ENCODE measurements at places on chromosomes 12 and 14.

DNA sequence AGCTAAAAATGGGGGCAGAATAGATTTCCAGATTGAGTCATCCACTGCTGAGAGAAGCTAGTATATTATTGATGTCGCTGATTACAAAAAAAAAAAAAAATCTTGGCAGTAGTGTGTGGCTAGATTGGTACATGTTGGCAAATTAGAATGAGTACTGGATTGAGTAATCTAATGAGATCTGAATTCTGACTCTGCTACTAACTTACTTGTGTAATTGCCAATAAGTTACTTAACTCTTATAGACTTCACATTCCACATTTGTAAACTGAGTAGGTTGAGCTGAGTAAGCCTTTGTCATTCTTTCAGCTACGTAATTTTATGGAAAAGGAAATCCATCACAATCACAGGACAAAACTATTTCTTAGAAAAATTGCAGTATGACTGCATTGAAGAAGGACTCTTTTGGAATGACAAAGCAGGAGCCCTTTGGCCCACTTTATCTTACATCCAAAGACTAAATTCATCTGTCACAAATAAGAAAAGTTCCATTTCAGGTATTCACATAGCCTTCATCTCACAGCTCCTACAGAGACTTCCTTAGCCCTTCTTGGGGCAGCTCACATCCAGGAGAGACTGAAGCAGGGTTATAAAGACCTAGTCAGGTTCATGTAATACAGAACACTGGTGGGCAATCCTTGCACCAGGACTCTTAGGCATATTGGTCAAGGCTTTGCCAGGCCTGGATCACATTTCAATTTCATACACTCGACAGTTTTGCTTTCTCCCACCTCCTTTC, 197.3 kb upstream of the CPNE8 start:
- no peak for DNase-seq

DNA sequence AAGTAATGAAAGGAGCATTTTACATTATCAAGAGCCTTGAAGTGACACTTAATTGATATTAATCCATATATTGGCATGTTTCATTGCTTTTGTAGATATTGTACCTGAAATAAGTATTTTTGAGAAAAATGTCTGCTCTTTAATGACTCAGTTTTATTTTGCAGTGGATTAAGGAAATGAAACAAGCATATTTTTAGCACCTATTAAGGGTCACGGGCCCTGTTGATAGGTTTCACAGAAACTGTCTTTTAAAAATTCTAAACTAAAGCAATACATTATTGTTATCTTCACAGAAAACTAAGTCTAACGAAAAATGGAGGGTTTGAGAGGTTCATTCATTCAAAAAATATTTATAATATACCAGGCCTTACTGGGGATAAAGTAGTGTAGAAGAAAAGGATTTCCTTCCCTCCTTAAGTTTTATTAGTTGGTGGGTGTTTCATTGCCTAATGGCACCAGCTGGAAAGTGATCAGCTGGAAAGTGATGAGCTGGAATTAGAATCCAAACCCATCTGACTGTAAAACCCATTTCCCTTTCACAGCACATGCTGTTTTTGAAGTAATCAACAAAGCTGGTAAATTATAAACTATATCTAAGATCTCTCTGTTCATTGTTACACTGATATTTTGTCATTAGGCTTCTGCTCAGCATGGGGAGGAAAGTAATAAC, 54.2 kb downstream of the PTPRQ start:
- DNase-seq: no peak

DNA sequence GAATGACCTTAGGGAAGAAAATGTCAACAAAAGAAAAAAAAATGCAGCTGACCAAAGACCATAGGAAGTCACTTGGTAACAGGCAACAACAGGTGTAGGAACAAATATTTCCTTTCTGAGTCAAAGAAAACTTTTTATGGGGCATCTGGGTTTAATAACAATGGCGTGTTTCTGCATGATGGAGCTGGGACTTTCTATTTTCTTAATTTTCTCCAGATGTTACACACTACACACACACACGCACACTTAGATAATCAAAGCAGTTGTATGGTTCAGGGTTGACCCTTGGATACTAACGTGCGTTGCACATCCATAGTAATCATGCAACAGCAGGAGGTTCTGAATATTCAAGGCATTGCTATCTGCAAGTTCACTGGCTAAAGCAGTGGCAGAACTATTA, 47.9 kb upstream of the NTF3 start:
- DNase-seq: no peak

DNA sequence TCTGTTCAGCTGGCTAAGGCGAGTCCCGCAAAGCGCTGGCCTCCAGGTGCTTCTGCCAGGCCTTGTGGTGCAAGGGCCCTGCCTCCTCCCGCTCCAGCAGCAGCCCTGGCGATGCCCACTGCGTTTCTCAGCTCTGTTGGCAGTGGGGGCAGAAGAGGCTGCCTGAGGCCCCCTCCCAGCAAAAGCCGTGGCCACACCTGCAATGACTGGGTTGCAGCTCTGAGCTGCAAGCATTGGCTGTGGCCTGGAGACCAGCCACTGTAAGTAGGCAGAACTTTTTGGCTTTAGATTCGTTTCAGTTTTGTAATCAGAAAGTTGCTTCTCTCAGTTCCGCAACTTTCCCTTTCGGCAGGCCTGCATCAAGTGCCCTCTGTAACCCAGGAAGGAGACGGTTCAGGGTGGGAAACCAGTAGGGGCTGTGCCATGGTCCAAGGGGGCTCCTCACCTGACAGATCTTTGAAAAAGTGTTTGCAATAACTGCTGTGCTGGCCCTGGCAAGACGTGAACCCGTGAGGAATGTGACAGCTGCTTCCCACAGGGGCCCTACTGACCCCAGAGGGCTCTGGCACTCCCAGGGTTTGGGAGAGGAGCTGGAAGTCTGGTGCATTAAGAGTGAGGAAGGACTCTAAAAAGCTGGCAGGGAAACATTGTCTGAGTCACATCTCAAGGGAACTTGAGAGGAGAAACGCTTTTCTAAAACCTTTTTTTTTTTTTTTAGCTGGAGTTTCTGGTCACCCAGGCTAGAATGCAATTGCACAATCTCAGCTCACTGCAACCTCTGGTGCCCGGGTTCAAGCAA, 54.5 kb upstream of the MAX start:
- no peak for DNase-seq

Data from AML-193 (cell line).